Left renal pelvis (tissue), 4 donors: ENCODE measurements at places on chromosomes 7 and 10. TPM values are rescaled to one million over a fixed set of nuclear protein-coding genes. Genes with fewer than 3 reads are reported as not detected.

The LRRN3 gene
- 7.1 TPM for polyA plus RNA-seq

The NCF1 gene
- polyA plus RNA-seq = 1.4 TPM

The IL6 gene
- polyA plus RNA-seq = not detected

The INSYN2A gene
- 3.6 TPM for polyA plus RNA-seq

The GATA3 gene
- 82.0 TPM for polyA plus RNA-seq

The BUB3 gene
- polyA plus RNA-seq = 138 TPM

The RBAK gene
- 14.2 TPM for polyA plus RNA-seq

The C10orf71 gene
- 0.13 TPM for polyA plus RNA-seq

The ELOVL3 gene
- polyA plus RNA-seq = 3.3 TPM

The ABCC2 gene
- polyA plus RNA-seq = 1.00 TPM

The PON1 gene
- 0.39 TPM for polyA plus RNA-seq

The SYT15 gene
- polyA plus RNA-seq = 12.3 TPM
